ENCODE measurements at places on chromosomes 3 and 15.

- no peak for DNase-seq
Observed at GRCh38 chr3:71423151-71423906, 160.2 kb downstream of the FOXP1 start.

DNA sequence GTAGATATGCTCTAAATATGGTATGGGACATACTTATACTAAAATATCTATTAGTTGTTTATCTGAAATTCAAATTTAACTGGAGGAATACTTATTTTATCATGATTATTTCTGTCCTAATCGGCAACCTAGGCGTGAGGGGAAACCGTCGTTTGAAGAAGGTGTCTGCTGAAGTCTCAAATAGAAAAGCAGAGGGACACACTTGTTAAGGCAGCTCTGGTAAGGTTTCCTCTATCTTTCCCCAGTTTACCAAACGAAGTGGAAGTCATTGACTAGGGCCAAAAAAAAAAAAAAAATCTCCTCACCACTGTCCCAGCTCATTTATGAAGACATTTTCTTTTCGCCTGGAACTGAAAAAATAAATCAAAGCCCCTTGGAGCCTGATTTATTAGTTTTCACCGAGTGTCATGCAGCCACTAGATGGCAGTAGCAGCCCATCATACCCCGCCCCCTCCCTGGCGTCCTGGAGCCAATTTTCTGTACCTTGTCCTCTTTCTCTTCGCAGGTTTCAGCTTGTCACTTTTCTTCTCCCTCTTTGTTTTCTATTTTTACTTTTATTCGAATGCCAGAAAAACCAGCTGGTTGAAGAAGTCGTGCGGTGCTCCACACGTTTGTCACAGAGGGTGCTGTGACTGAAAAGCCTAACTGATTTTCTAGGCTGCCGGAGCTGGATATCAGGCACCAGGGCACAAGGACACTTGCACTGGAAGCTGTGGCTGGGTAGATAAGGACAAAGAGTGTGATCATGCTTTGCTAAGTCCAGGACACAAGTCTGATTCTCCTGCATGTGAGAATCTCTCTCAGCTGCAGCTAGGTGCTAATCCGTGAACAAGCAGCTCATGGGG lies 238.7 kb downstream of the ZPLD1 start:
- DNase-seq = peak; percentile 68

- DNase-seq = no peak
Observed at GRCh38 chr15:76200083-76200465, 111.2 kb downstream of the ETFA start.

GRCh38 chr15:38163658-38164057 lies 89.0 kb upstream of the SPRED1 start:
- no peak for DNase-seq

GRCh38 chr3:128356822-128357221 lies 109.9 kb downstream of the DNAJB8 start:
- no peak for DNase-seq

All from suppressor macrophage treated with lipopolysaccharide for 4 hours (primary cell).